ENCODE measurements at places on chromosomes 12 and 14.

DNA sequence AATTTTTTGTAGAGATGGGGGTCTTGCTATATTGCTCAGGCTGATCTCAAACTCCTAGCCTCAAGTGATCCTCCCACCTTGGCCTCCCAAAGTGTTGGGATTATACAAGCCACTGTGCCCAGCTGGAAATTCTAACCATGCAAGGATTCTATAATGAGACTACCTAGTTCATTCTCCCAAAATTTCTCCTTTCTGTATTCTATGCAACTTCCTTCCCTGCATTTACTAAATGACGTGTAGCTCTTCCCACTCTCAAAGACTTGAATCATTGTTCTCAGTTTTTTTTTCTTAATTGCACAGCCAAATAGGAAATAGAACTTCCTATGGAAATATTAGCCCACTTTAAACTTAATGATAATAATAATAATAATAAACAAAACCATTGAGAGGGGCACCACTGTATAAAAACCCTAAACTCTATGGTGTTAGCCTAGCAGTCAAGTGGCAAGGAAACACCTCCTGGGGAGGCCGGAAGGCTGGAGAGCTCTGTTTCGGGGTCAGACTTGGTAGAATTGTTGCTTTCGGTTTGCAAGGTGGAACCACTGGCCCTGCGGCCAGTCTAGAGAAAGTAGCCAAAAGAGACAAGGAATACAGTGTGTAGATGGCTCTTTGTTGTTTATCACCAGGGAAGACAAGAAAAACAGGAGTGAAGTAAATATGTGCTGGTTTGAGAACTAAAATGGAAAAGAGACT, 40.0 kb upstream of the TESC start:
- no peaks in the 10 kb centered on the region for H3K27me3 ChIP-seq
- H3K4me1 ChIP-seq = peaks cover 6% of the 10 kb centered on the region
- no peak overlapping the region for H3K27ac ChIP-seq
- DNase-seq = no peak

GRCh38 chr12:106724934-106725333, 49.5 kb upstream of the RIC8B start:
- no peak overlapping the region for H3K4me3 ChIP-seq
- DNase-seq = no peak
- no peaks in the 10 kb centered on the region for H3K36me3 ChIP-seq
- H3K4me1 ChIP-seq = peaks cover 3% of the 10 kb centered on the region
- no peak overlapping the region for H3K27ac ChIP-seq

DNA sequence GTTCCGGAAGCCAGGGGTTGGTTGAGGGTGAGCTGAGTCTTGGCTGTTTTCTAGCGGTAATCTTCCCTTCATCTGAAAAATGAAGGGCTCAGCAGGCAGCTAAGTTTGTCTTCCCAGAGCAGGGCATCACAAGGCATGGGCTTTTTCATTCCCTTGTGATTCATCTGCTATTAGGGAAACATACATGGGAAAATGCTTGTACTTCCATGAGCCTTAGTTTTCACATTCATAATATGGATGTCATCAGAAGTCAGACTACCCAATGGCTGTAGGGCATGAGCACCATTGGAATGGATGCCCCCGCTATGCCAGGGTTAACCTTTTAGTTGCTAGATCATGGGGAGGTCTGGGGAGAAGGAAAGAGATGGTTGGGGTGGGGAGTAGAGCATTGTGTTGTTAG, 18.7 kb downstream of the HELB start:
- peak overlapping the region; percentile 67 for H3K27ac ChIP-seq
- peaks cover 78% of the 10 kb centered on the region for H3K36me3 ChIP-seq
- DNase-seq = no peak

DNA sequence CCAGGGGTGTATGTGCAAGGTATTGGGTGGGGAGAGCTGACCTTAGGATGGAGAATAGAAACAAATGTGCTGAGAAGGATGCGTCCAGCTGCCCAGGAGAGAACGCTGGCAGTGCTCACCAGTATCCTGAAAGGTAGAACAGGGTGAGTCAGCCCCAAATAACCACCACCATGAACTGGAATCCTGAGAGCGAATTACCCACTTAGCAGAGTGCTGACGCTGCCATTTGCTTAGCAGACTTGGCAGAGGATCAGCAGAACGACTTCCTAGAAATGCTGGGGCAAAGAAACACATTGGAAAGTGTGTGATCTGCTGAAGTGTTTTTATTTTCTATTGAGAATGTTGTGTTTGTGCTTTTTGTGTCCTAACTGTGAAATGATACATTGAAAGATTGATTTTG, 213.6 kb downstream of the ADGRD1 start:
- H3K36me3 ChIP-seq = no peaks in the 10 kb centered on the region
- H3K27me3 ChIP-seq = peaks cover 54% of the 10 kb centered on the region
